Mesothelial cell of epicardium (in vitro differentiated cells): ENCODE measurements at places on chromosomes 1 and 21. TPM values are rescaled to one million over a fixed set of nuclear protein-coding genes. Genes with fewer than 3 reads are reported as not detected.

Gene MNDA
- not detected in 3 replicates for total RNA-seq

- DNase-seq, result no peak
- peak overlapping the region; percentile 97 for H3K27ac ChIP-seq
- peak overlapping the region; percentile 90 for H3K4me3 ChIP-seq
- H3K36me3 ChIP-seq, result peaks cover 14% of the 10 kb centered on the region
- H3K27me3 ChIP-seq, result no peaks in the 10 kb centered on the region
- peaks cover 66% of the 10 kb centered on the region for H3K4me1 ChIP-seq
These were observed 2.2 kb downstream of the NFIA start for GRCh38 chr1:61084491-61085031.

Gene C1orf53
- total RNA-seq, result 3.8 to 4.6 TPM (median 4.3 TPM) in 3 replicates

Gene LCE3D
- not detected in 3 replicates for total RNA-seq

Gene NBPF15
- 79.9 to 89.4 TPM (median 87.7 TPM) in 3 replicates for total RNA-seq

DNA sequence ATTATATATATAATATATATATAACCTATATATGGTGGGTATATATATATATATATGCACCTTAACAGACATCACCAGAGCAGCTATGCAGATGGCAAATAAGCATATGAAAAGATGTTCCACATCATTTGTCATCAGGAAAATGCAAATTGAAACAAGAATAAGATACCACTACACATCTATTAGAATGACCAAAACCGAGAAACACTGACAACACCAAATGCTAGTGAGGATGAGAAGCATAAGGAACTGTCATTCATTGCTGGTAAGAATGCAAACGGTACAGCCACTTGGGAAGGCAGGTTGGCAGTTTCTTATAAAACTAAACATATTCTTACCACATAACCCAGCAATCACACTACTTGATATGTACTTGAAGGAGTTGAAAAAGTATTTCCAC lies 219.8 kb upstream of the PRMT6 start:
- DNase-seq, result no peak
- no peak overlapping the region for H3K27ac ChIP-seq
- H3K4me1 ChIP-seq, result no peaks in the 10 kb centered on the region
- H3K27me3 ChIP-seq, result no peaks in the 10 kb centered on the region
- no peak overlapping the region for H3K4me3 ChIP-seq
- H3K36me3 ChIP-seq, result no peaks in the 10 kb centered on the region

DNA sequence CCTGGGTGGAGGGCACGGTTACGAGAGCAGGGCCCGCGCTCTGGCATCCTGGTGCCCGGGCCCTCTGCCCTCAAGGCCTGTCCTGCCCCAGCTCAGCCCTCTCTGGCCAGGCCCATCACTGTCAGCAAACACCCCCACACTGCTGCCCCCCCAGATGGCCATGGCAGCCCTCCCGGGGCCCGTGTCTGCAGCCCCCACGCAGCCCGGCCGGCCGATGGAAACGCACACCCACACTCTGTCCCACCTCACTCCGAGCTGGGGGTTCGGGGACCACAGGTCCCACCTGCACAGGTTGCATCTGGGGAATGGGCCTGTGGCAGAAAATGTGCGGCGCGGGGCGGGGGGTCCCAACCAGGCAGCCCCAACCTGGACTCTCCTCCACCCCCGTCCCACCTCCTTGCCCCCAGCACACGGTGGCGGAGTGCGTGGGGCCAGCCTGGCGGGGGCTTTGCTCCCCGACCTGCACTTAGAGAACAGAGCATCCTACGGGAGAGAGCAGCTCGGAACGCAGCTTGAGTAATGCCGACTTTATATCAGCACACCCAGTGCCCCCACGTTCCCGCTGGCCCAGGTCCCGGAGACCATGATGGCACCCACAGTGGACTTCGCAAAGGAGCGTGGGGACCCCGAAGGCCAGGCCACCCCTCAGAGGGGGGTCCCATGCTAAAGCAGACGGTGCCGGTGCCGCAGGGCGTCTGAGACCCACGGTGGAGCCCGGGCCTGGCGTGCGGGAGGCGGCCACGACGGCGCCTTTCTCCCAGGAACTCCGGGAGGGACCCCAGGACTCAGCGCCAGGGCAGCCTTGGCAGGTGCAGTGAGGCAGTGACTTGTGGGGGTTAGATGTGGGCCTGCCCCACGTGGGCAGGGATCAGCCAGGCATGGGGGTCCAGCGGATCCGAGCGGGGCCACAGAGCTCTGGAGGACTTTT lies 7.5 kb upstream of the RNF223 start:
- H3K4me3 ChIP-seq, result no peak overlapping the region
- H3K27ac ChIP-seq, result no peak overlapping the region
- peaks cover 2% of the 10 kb centered on the region for H3K27me3 ChIP-seq
- peaks cover 4% of the 10 kb centered on the region for H3K4me1 ChIP-seq
- H3K36me3 ChIP-seq, result peaks cover 3% of the 10 kb centered on the region

DNA sequence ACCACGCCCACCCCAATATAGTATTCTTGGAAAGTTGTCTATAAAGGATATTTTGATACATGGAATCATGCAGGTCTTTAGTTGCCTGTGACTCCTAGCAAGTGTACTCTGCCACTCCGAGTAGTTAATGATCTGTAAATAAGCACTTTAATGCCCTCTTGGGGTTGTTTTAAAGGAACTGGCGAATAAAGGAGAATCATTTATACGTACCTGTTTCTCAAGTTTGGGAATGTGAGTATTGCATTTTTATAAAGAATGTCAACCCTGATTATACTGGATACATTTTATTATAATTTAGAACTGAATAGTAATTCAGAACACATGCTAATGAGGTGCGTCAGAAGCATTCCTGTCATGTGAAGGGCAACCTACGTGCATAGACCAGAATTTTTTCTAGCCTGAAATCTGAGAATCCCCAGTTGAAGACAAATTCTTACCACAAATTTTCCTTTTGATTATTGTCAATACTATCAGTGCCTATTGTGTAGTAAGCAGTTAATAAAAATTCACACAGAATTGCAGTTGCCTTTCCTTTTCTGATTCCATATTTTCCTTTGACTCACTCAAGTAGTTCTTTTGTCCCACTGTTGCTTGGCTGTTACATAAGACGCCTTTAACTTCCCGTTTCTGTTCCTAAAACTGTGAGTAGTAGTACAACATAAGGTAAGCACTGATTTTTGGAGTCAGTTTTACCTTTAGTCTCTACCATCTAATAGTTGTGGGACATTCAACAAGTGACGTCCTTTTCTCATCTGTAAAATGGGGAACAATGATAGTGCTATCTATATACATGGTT lies 5.1 kb downstream of the AHCYL1 start:
- no peak overlapping the region for H3K4me3 ChIP-seq
- no peak for DNase-seq
- peaks cover 13% of the 10 kb centered on the region for H3K36me3 ChIP-seq
- H3K27ac ChIP-seq, result no peak overlapping the region
- H3K4me1 ChIP-seq, result peaks cover 55% of the 10 kb centered on the region

DNA sequence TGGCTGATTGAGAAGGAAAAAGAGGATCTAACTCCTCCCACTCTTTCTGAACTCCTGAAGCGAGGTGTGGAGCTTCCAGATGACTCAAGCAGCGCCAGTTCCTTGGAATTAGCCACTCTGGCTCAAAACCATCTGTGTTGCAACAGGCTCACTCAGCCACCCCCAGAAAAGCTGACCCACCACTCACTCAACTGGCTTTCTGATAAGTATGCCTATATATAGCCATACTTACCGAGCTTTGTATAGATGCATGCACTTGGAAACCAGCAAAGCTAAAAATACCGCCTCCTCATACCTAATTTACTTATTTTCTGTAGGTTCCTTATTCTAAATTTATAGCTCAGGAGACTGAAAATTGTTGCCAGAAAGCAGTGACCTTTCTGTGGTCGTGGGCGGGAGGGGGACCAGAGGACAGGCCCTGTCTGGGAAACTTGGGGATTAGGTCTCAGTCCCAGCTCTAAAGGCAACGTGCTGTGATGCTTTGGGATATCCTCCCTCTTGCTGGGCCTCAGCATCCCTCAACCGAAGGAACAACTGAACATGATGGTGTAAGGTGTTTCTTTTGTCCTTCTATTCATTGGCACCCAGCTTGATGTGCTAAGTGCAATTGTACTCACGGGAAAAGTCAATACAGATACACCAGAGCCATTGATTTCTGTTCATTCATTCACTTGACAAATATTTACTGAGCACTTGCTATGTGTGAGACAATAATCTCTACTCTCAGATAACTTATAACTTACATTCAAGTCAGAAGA lies 65.7 kb downstream of the NENF start:
- H3K4me3 ChIP-seq, result no peak overlapping the region
- no peak for DNase-seq
- H3K27ac ChIP-seq, result no peak overlapping the region
- H3K4me1 ChIP-seq, result no peaks in the 10 kb centered on the region
- no peaks in the 10 kb centered on the region for H3K27me3 ChIP-seq
- no peaks in the 10 kb centered on the region for H3K36me3 ChIP-seq

GRCh38 chr1:164961715-164962114 lies 394.8 kb downstream of the LMX1A start:
- H3K36me3 ChIP-seq, result peaks cover 2% of the 10 kb centered on the region
- no peak overlapping the region for H3K27ac ChIP-seq
- H3K4me3 ChIP-seq, result no peak overlapping the region
- no peak for DNase-seq
- H3K4me1 ChIP-seq, result peaks cover 4% of the 10 kb centered on the region
- no peaks in the 10 kb centered on the region for H3K27me3 ChIP-seq

DNA sequence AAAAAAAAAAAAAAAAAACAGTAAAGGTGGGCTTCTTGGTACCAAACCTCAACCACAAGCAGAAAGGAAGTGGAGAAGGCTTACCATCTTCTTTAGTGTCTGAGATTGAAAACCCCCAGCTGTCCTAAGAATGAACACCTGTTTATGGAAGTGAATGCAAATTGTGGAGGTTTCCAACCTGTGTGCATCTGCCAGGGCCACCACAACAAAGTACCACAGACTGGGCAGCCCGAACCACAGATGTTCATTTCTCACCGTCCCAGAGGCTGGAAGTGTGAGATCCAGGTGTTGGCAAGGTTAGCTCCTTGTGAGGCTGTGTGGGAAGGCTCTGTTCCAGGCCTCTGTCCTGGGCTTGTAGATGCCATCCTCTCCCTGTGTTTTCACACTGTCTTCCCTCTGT lies 348.7 kb downstream of the SETD4 start:
- H3K27ac ChIP-seq, result no peak overlapping the region
- peaks cover 46% of the 10 kb centered on the region for H3K27me3 ChIP-seq
- no peak for DNase-seq
- no peaks in the 10 kb centered on the region for H3K36me3 ChIP-seq

DNA sequence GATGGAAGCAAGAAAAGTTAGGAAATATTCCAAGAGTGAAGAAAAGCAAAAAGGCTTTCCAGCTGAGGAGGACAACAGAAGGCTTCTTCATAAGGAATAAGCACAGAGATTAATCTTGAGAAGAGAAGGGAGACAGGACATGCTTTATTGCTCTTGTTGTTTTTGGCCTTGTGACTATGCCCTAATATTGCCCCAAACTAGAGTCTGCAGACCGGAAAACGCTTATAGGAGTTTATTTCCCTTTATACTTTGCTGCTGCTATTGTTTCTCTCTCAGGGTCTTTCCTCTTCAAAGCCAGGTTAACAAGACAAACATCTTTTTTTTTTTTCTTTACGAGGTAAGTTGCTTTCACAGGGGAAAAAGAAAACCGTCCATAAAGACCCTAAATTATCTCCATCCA lies 991.4 kb downstream of the ADGRL2 start:
- no peak overlapping the region for H3K27ac ChIP-seq
- no peaks in the 10 kb centered on the region for H3K27me3 ChIP-seq
- no peak overlapping the region for H3K4me3 ChIP-seq
- H3K36me3 ChIP-seq, result no peaks in the 10 kb centered on the region

Gene KRTAP13-2
- total RNA-seq, result not detected in 3 replicates

GRCh38 chr1:2607641-2608091 lies 21.1 kb downstream of the PRXL2B start:
- no peak for DNase-seq
- no peak overlapping the region for H3K4me3 ChIP-seq
- no peaks in the 10 kb centered on the region for H3K36me3 ChIP-seq

GRCh38 chr1:233960386-233960785 lies 55.9 kb downstream of the SLC35F3 start:
- peaks cover 64% of the 10 kb centered on the region for H3K27me3 ChIP-seq
- H3K4me3 ChIP-seq, result no peak overlapping the region
- DNase-seq, result no peak

DNA sequence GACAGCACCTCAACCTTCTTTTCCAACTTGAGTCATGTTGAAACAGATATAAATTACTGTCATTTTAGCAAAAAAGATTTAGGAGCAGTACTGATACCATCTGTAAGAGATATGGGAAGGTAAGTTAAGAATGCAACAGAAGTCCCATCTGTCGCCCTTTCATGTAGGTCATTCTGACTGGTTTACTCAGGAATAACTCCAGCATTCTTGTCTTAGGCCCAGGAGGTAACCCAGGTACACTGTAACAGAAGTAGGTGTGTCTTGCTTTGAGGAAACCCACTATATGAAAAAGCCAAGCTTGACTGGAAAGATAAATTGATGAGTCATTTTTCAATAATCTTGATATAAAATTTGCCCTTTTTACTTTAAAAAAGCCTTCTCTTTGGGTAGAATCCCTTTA lies 35.4 kb downstream of the PGM1 start:
- no peaks in the 10 kb centered on the region for H3K27me3 ChIP-seq
- DNase-seq, result no peak
- H3K4me1 ChIP-seq, result peaks cover 55% of the 10 kb centered on the region

Gene TPTE
- total RNA-seq, result not detected in 3 replicates

Gene TARBP1
- 66.0 to 69.8 TPM (median 66.1 TPM) in 3 replicates for total RNA-seq

Gene GJA5
- total RNA-seq, result 0.61 to 1.3 TPM (median 0.62 TPM) in 3 replicates

Gene ANKRD45
- 0.38 to 0.60 TPM (median 0.49 TPM) in 3 replicates for total RNA-seq
